ENCODE measurements at places on chromosomes 1 and 21.
A peak's percentile ranks its signal among the peaks of the same experiment; 100 is the strongest.

DNA sequence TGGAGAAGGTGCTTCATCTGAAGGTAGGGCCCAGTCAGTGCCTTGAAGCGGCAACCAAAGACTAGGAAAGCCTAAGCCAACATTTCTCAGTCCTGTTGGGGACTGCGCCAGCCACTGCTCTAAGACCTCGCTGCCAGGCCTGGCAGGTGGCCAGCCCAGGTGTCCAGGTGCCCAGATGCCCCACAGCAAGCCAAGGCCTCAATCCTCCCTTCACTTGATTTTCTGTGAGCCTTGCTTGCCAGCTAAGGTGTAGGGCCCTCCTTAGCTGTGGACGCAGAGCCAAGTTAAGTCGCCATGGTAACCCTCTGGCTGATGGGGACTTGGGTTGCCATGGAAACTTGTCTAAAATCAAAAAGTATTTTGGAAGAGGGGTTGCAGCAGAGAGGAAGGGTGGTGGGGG, 135.0 kb downstream of the NAV1 start:
- no peak for DNase-seq

- no peak for DNase-seq
These were observed 50.8 kb upstream of the PODN start for GRCh38 chr1:53011175-53011574.

DNA sequence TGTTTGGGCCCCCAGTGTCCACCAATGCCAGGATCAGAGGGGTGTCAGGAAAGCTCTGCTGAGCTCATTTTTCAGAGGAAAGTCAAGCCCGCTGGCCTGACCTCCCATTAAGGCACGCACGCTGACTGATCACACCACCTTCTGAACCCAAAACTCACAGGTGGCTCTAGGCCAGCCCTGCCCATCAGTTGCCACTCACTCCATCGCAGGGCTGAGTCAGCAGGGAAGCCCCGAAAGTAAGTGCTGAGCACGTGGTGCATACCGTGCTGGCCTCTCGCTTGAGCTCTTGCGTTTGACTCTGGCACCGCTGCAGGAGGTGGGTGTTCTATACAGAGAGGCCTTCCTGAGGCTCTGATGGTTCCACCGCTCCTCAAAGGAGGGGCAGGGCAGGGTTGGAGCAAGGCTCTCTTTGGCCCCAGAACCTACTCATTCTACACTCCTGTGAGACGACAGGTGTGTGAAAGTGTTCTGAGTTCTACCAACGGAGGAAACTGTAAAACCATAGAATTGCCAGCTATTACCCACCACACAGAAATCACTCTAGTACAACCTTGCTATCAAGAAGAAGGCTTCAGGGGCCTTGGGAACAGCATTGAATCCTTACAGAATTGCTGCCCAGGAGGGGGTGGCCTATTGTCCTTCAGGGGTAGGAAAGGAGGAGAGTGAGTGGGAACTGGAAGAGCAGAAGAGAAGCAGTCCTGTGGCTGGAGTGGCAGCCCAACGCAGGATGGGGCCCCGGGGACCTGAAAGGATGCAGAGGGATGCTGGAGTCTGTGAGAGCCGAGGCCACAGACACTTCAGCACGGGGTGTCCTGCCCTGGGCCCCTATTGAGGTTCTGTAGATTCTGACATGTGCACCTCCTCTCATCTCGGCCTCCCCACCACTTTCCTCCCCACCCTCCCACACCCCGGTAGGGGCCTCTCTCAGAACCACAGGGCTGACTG, 214.7 kb upstream of the EDN2 start:
- DNase-seq, result peak; percentile 32

DNA sequence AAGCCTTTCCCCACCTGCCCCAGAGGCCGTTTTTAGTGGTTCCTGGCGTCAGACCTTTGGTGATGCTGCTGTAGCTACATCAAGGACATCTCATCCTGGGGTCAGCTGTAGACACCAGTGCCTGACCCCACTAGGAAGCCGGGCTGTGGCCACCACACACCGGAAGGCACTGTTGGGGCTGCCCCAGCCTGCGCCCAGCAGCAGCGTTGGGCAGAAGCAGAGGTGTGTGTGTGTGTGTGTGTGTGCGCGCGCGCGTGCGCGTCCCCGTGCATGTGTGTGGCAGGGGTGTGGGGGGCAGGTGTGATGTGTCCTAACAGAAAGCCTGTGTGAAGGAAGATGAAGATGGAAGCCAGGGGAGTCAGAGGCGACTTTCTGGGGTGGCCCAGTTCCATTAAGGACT, 62.0 kb upstream of the COL6A1 start:
- DNase-seq, result no peak

DNA sequence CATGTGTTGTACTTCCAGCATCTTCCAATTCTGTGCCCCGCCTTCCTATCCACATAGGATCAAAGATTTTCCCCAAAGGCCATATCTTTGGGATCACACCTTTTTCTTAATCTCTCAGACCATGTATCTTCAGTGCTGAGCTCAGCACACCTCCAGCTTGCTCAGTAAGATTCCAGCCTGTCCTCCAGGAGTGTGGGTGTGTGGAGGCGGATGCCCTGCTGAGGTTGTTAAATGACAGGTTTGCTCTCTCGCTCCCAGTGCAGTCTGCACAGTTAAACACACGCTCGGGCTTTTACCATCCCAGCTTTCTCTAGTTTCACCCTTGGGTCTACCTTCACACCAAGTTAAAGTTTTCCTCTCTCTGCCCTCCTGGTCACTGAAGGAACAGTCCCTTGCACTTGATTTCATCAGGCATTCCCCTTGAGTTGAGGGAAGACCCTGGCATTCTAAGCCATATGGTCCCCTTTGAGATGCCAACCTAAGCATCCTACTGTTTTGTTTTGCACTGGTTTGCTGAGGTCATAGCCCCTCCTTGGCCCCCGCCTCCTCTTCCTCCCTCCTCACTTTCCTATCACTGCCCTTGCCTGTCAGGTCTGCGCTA, 13.7 kb downstream of the MYOG start:
- DNase-seq, result no peak

GRCh38 chr1:171898941-171899340, 57.6 kb downstream of the DNM3 start:
- DNase-seq, result no peak

- no peak for DNase-seq
These were observed 36.7 kb upstream of the MAGI3 start for GRCh38 chr1:113353580-113353979.

DNA sequence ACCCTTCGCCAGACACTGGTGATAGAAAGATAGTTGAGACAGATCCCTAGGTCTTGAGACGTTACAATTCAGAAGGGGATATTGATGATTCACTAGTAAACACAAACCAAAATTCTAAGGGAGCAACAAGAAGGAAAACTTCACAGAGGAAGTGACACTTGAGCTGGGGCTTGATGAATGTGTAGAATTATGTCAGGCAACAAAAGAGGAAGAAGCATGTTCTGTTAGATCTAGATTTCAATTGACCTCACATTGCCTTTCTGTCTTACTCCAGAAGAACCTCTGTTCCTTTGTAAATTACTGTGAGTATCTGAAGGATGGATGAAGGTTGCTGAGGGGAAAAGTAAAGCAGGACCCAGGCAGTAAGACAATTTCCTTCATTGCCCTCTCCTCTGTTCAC, 328.2 kb downstream of the KCTD3 start:
- no peak for DNase-seq

Data from activated CD4-positive, alpha-beta T cell treated with anti-CD3 and anti-CD28 coated beads, Interleukin-10, Interleukin-2, amounts not matched to agents 100 ng/mL and 50 ng/mL, durations not matched to agents 16 hours and 8 hours (primary cell).